ENCODE measurements at places on chromosomes 13 and 19. TPM values are rescaled to one million over a fixed set of nuclear protein-coding genes. Genes with fewer than 3 reads are reported as not detected.

The MIER2 gene
- 19.6 TPM for total RNA-seq

The FFAR2 gene
- not detected for total RNA-seq

The TUBB4A gene
- not detected for total RNA-seq

The ASPDH gene
- not detected for total RNA-seq

The GIPR gene
- total RNA-seq = 0.53 TPM

GRCh38 chr13:91804724-91805123 lies 406.3 kb downstream of the GPC5 start:
- no peak for DNase-seq

- no peak for DNase-seq
Observed at GRCh38 chr13:77786695-77787287, 89.3 kb downstream of the SLAIN1 start.

DNA sequence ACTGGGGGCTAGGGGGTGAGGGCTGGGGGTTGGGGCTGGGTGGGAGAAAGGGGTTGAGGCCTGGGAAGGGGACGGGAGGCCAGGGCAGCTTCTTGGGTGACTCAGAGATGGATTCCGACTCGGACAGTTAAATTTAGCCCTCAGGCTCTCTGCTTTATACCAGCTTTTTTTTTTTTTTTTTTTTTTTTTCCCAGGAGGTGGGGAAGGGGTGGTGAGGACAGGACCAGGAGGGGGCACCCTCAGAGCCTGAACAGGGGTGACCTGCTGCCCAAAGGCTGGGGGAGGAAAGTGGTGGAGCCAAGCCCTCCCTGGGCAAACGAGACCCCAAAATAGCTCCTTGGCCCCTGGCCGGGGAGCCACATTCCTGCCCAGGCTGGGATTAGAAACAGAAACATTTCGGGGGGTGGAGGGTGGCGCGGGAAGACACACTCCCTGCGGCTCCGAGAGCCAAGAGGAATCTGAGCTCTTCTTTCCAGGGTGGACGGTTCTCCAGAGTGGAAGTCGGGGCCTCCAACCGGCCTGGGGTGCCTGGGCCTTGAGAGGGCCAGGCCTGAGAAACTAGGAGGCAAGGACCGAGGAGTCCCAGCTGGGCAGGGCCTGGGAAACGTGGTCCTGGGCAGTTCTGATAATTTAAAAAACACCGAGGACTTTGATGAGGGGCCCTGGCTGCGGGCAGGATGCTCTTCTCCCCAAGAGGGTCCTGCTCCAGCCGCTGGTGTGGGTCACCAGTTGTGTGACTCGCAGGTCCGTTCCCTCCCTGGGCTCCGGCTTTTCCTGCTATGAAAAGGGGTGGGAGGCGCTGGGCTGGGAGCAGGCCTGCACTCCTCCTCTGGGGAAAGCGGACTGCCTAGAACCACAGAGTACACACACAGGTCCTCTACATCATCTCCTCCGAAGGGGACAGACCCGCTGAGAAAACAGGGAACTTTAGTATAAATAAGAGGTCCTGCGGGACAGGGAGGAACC lies 813 bp upstream of the DMPK start:
- DNase-seq = no peak

DNA sequence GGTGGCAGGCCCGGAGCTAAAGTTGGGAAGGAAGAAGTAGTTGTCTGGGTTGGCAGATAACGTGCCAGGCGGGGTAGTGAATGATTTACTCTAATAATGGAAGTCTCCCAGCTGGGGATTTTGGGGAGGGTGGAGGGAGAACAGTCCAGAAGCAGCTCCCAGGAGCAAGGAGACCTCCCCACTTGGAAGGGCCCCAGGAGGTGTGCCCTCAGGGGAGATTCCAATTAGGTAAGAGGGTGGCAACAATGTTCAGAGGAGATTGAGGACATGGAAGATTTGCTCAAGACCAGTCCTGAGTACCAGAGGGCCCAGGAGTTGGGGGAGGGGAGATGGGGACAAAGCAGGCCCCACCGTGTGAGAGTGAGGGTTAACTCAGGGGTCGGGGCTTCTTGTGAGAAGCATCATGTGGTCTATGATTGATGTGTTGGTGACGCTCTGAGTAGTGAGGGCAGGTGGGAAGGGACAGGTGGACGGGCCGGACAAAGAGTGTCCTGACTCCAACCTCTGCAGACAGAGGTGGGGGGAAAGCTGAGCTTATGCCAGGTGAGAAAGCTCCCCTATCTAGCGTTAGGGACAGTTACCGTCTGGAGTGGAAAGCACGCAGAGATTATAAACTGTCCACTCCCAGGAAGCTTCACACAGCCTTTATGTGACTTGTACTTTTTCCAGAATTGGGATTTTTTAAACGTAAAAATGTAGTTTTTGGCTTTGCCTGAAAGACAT lies 3.5 kb downstream of the SPINT2 start:
- DNase-seq = no peak

DNA sequence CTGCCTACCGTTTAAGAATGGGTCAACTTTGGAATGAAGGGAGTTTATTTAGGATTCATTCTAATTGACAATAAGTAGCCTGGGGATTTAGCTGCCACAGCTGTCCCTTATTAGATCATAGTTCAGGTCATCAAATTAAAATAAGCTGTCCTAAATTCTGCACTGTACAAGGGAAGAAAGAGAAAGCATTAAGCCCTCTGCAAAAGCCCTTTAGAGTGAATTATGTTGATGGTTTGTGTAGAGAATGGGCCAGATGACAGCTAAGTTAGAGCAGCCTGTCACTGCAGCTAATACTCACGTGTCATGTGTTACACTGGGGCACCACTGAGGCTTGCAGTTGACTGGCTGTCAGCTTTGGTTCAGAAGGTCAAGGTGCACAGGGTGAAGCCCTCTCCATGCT lies 737.1 kb upstream of the SLC10A2 start:
- no peak for DNase-seq

All from bronchial epithelial cell (primary cell).